ENCODE measurements at places on chromosomes 2 and 18.

- DNase-seq = no peak
Observed at GRCh38 chr18:44323125-44323524, 357.6 kb upstream of the SETBP1 start.

- DNase-seq = peak; percentile 95
Observed at GRCh38 chr2:11829947-11830707, 83.7 kb downstream of the LPIN1 start.

DNA sequence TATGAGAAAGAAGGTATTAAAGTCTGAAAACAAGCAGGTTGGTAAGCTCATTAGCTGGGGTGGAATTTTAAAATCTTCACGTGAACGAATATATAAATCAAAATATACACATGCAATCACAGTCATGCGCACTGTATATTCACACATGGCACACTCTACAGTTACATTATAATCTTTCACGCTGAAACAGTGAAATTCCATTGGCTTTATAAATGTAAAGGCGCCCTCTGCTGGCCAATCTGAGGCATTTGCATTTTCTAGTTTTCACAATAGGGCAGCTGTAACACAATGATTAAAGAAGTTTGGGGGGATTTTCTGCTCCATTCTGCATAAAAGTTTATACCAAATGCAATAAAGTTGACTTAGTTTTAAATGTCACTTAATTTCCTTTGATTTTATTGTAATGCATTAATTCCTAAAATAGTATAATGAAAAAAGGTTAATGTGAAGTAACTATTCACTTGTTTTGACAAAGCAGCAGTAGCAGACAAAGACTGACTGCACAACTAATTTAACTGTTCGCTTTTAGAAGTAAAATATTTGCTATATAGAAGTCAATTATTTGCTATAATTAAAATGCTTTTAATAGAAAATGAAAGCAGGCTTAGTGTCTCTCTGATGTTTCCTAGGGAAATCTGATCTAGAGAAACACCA is 17.2 kb downstream of the IFIH1 start:
- peak; percentile 43 for DNase-seq

DNA sequence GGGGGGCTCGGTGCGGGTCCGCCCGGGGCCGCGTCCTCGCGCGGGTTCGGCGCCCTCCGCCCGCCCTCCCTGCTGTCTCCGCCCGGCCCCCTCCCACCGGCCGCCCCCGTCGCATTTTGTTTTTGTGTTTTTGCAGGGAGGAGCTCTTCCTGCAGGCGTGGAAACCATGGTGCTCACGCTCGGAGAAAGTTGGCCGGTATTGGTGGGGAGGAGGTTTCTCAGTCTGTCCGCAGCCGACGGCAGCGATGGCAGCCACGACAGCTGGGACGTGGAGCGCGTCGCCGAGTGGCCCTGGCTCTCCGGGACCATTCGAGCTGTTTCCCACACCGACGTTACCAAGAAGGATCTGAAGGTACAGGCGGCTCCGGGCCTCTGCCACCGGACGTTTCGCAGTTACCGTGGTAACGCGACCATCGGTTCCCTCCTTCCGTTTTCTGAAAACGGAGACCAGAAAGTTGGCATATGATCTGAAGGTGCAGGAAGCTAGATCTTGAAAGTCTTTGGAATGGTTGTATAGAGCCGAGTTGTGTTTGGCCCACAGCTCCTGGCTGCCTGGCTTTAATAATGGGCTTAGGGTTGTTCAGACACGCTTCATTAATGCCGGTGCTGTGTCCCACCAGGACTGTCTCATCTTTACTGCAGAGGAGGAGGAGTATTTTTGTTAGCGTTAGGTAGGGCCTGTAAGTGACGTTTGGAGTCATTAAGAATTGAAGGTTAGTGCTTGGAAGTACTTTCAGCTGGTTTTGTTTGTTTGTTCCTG is 891 bp downstream of the KDM3A start:
- DNase-seq = no peak

DNA sequence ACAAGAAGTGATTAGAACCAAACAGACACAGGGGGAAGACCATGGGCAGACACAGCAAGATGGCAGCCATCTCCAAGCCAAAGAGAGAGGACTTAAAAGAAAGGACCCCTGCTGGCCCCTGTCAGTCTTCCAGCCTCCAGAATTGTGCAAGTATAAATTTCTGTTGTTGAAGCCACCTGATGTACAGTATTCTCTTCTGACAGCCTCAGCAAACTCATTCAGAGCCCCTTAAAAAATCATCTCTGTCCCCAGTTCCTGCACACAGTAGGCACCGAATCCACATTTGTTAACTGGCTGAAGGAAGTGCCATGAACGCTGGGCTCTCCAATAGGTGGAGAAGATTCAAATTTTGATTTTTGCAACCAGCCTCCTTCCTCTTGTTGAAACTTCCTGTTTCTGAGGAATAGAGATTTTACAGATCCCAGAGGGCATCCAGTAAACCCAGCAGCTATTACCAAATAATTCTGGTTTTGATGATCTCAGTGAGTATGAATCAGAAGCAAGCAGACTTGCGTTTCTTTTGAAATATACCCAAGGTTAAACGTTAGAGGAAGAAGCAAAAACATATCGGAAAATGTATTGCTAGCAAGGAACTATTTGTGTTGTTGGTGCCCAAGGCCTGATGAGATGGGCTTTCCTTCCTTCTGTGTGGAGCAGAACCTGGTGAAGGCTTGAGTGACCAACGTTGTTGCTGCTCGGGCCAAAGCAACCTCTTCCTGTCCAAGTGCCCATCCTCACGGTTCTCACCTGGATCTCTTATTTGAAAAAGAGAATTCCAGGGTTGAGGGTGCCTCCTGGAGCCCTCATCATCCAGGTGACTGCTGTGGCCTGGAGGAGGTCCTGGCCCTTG is 47.7 kb upstream of the PLB1 start:
- DNase-seq = peak; percentile 67

- DNase-seq = no peak
Observed at GRCh38 chr18:27404855-27405254, 219.7 kb upstream of the CHST9 start.

DNA sequence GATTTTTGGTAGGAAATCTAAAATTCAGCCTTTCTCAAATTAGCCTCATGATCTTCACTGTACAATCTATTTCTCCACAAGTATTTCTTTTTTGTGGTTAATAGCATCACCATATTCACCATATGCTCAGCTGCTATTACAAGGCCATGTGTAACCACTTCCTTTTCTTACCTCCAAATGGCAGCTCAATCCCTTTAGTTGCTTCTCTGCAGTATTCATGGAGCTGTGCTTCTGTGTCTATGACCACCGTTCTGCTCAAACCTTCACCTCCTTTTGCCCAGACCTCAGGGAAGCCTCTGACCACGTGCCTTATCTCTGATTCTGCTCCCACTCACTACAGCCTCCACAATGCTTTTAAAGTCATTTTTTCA is 126.7 kb upstream of the TMEM200C start:
- DNase-seq = no peak

DNA sequence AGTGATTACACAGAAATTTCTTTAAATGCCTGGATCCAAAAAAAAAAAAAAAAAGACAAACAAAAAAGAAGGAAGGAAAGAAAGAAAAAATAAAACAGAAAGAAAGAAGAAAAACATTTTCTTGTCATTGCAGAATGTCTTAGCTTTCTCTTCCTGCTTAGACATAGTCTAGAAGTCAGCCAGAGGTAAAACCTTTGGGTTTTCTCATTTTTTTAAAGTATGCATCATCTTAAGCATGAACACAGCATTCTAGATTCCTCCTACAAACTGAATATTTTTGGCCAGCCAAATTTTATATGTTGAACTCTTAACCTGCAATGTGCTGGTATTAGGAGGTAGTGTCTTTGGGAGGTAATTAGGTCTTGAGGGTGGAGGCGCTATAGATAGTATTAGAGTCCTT is 243.9 kb downstream of the TRIB2 start:
- no peak for DNase-seq

DNA sequence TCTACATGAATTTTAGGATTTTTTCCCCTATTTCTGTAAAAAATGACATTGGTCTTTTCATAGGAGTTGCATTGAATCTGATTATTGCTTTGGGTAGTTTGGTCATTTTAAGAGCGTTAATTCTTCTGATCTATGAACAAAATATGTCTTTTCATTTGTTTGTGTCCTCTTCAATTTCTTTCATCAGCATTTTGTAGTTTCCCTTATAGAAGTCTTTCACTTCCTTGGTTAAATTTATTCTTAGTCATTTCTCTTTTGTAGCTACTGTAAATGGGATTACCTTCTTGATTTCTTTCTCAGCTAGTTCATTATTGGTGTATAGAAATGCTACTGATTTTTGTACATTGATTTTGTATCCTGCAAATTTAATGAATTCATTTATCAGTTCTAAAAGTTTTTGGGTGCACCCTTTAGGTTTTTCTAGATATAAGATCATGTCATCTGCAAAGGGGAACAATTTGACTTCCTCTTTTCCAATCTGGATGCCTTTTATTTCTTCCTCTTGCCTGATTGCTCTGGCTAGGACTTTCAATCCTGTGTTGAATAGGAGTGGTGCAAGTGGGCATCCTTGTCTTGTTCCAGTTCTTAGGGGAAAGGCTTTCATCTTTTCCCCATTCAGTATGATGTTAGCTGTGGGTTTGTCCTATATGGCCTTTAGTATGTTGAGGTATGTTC is 36.6 kb upstream of the AAK1 start:
- DNase-seq = no peak

- DNase-seq = no peak
Observed at GRCh38 chr2:231928481-231928880, 2.3 kb upstream of the NPPC start.

GRCh38 chr18:36294031-36294430 is 3.5 kb upstream of the FHOD3 start:
- DNase-seq = no peak

GRCh38 chr2:24937236-24937635 is 17.2 kb upstream of the ADCY3 start:
- DNase-seq = no peak

DNA sequence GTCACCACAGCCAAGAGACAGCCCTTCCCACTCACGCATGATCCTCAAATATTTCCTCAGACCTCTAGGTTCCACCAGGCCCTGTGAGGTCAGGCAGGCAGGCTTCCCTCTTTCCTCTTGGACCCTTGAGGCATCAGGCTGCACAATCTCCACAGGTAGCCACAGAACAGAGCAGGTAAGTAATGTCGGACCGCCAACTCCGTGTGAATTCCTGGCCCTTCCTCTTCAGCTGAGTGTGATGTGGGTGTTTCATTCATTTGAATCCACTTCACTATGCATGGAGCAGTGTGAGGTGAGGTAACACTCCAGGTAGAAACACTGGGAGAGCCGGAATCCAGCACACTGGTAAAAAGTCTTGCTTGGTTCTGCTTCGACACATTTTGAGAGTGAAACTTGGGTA is 44.0 kb downstream of the MRPL35 start:
- DNase-seq = no peak

DNA sequence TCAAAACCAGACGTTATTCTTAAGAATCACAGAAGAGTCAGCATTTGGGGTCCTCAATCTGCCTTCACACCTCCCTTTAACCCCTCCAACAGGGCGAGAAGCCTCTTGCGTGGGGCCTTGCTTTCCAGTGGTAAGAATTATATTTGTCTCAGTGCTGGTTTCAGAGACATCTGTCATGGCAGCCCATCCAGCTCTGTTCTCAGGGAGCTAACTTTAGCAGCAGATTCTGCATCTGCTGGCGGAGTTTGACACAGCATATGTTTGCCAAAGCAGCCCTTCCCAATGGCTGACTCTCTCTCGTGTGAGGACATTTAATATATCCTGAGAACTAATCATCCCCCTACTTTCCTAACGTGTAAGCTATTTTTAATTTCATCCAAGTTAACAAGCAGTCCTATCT is 91.5 kb upstream of the BCL11A start:
- no peak for DNase-seq

- no peak for DNase-seq
Observed at GRCh38 chr2:159904959-159905305, 106.9 kb upstream of the CD302 start.

DNA sequence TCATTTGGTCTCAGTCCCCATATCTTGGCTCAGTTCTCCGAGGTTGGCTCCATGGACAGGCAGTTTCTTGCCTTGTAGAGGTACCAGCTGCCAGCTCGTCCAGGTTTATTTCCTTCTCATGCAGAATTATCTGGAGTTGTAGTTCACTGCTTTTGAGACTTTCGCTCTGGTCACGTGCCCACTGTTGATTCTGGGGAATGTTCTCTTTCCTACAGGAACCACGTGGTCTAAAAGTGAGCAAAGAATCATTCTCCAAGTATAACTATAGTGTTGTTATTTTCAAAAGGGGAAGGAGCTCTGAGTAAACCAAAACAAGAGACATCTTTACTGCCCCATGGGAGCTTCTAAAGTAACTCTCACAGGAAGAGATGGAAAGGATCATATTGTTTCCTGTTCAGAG is 41.2 kb upstream of the RAB27B start:
- no peak for DNase-seq

GRCh38 chr2:71936076-71937030 is 211.3 kb downstream of the CYP26B1 start:
- DNase-seq = no peak

DNA sequence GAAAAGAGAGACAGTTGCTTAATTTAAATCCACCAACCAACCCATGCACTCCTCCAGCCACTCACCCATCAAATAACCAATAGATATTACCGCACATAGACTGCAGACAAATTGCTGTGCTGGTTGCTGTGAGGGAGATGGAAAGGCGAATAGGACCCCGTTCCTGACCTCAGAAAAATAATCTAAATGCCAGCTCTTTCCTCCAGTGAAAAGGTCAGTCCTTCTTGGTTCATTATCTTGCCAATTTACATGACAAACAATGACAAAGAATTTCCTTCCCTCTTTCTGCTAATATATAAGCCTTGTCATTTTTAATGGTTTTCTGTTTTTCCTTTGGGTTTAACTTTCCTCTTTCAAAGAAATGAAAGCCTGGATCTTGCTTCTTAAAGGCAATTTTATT is 61.6 kb downstream of the MEP1B start:
- DNase-seq = no peak

- DNase-seq = peak; percentile 66
Observed at GRCh38 chr18:34709104-34709503, 994 bp upstream of the DTNA start.

- DNase-seq = no peak
Observed at GRCh38 chr2:29718076-29718686, 203.2 kb downstream of the ALK start.

GRCh38 chr2:212646698-212647366 is 108.2 kb upstream of the ERBB4 start:
- DNase-seq = no peak

DNA sequence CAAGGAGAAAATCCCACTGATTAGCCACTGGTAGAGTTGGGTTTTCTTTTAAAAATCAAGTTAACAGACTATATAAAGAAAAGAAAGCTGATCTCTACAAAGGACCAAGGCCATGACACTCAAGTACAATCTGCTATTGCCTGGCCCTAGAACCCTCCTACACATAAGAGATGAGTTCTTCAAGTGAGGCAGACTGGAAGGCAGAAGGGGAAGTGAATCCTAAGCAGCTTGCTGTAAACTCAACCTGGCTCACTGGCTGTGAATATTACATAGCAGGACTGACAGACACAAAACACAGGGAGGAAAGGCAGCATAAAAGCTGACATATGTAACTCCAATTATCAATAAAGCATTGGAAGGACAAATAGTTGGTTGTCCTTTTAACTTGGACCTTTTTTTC is 65.4 kb downstream of the TRIP12 start:
- no peak for DNase-seq

- no peak for DNase-seq
Observed at GRCh38 chr18:47120428-47120827, 29.9 kb downstream of the HDHD2 start.

GRCh38 chr2:33205693-33206434 is 259.1 kb downstream of the LTBP1 start:
- DNase-seq = no peak

GRCh38 chr2:41723526-41723925 is 324.3 kb upstream of the PKDCC start:
- DNase-seq = no peak

Data from fibroblast of skin of left biceps (primary cell).